Right lung (tissue), 10 donors: ENCODE measurements at places on chromosomes 11 and 22. TPM values are rescaled to one million over a fixed set of nuclear protein-coding genes. Genes with fewer than 3 reads are reported as not detected.

KRTAP5-10 gene
- polyA plus RNA-seq: 0.18 TPM

BIK gene
- 1.1 TPM for polyA plus RNA-seq

SERPING1 gene
- 210 TPM for polyA plus RNA-seq

COA4 gene
- 50.7 TPM for polyA plus RNA-seq

A4GALT gene
- 2.7 TPM for polyA plus RNA-seq

IRAG1 gene
- 9.7 TPM for polyA plus RNA-seq
